Kidney capillary endothelial cell (primary cell): ENCODE measurements at places on chromosomes 5 and 9.
A peak's percentile ranks its signal among the peaks of the same experiment; 100 is the strongest.

- no peak for DNase-seq
Measured at GRCh38 chr5:62708481-62709325, 130.1 kb downstream of the LRRC70 start.

DNA sequence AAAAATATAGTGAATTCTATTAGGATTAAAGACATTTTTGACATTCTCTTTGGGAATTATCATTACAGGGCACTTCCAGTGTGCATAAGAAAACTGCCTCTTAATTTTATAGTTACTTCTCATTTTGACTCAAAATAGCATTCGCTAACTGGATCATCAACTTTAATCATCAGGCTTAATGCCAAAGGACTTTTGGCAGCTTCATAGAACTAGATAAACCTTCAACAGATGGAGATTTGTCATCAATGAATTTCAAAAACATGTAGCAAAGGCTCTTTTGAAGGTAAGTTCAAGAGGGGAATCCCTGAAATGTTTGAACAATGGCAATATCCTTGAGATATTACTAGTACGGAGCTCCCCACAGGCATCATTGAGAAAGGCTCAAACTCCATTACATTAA, 447.2 kb downstream of the PDE4D start:
- DNase-seq, result no peak

GRCh38 chr5:126455728-126456127, 32.5 kb downstream of the GRAMD2B start:
- peak; percentile 26 for DNase-seq

DNA sequence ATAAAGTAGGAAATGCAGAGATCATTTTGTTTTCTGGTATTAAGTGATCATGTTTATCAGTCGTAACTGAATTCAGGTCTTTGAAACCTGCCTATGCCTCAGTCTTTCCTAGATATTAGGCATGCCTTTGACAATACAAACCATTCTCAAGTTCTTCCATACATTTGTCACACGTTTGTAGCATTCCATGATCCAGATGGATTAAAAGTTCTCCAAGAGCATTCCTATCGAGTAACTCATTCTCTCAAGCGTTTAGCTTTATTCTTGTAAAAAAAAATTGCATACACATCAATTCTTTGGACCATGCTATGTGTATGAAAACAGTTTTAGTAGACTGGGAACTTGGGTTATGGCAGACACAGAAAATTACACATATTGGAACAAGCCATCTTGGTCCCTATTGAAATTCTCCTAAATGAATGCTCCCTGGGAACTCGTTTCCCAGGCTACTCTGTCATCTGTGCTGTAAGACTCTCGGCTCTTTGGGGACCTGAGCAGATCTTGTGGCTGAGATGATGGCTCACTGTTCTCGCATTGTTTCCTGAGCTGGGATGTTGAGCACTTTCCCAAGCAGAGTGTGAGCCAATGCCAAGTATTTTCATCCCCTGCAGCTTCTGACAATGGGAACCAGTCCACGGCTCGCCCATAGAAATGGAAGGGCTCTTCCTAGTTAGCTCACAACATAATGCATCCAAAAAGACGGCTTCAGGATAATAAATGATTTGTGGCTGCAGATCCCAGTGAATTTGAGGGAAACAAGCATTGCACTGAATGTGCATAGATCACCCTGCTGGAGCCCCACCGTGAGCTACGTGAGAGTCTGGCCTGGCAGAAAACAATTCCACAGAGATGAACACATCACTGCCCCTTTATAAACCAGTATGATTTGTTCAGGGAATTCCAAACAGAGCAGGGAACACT, 230.2 kb downstream of the IRX1 start:
- no peak for DNase-seq

GRCh38 chr9:550333-550732, 291.2 kb upstream of the DMRT1 start:
- no peak for DNase-seq

- no peak for DNase-seq
Measured at GRCh38 chr9:123528501-123528900, 172.5 kb downstream of the CRB2 start.

GRCh38 chr5:111765613-111766571, 8.9 kb upstream of the NREP start:
- DNase-seq, result no peak

DNA sequence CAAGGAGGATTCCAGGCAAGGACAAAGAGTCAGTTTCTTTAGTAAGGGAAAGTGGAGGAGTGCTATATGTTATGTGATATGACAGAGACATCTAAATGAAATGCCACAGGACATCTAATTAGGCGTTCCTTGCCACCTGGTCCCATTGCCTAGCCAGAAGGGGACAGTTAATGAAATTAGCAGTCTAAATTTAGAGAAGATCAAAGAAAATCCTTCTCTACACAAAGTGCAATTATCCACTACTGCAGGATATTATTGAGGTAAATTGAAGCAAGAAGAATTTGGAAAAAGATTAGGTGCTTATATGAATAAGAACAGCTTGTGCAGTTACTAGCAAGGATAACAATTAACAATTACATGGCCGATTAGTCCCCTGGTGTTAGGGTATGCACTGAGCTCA, 495.3 kb upstream of the NMUR2 start:
- no peak for DNase-seq

GRCh38 chr5:80566711-80567259, 3.3 kb downstream of the ANKRD34B start:
- DNase-seq, result no peak

DNA sequence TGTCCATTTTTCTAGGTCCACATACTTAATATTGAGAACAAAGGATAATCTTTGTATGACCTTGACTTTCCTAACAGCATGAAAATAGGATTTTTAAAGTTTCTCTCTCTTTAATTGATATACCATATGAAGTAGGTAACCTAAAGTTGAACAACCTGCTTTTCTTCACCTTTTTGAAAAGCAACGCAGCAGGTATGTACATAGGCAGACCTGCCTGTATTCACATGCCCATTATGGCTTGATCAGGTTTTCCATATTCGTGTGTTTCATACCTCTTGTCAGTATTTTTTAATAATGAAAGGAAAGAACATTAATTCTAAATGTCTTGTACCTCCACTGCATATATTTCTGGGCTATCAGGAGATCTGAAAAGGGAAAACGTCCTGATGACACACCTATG, 1.5 kb upstream of the ADAMTSL1 start:
- DNase-seq, result no peak

DNA sequence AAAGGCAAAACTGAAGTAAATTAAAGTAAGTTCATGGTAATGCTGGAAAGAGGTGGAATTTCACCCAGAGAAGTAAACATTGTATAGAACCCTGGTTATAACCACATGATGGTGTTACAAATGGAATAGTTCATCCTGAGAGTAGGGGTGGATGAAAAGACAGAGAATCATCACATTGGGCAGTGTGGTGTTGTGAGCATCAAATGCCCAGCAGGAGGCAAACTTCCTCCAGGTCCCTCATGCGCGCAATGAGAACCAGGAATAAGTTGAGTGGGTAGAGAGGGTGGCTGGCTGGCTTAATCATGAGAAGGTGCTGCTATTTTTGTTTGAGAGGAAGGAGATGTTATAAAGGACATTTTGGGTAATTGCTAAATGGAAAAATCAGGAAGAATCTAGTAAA, 163.3 kb upstream of the HMHB1 start:
- no peak for DNase-seq

DNA sequence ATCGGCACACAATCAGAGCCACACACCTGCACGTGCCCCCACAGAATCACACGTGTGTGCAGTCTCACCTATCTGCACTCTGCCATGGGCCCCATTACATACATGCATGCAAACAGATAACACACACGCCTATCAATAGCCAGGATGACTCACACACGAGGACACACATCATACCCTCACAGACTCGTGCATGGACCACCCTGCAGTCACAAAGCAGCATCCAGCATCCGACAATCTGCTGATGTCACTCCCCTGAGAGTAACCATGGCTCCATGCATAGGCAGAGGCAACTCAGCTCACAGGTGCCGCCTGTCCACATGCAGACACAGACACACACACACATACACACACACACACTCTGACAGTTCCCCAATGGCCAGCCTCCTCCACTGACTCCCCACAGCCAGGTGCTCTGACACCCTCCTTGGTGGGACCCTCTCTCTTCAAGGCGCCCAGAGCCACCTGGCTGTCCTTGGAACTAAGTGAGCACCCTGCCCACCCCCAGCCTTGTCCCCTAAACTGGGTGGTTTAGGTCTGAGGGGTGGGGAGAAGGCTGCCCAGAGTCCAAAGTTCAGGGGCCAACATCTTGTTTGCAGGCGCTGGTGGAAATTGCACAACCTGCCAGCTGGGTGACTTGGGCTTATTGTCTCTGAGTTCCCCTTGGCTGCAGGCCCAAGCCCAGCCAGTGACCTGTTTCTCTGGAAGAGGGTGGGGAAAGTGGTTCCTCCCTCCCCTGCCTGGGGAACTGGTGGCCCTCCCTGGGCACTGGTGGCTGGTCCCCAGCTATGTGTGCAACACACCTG, 34.6 kb upstream of the NEK6 start:
- DNase-seq, result no peak

DNA sequence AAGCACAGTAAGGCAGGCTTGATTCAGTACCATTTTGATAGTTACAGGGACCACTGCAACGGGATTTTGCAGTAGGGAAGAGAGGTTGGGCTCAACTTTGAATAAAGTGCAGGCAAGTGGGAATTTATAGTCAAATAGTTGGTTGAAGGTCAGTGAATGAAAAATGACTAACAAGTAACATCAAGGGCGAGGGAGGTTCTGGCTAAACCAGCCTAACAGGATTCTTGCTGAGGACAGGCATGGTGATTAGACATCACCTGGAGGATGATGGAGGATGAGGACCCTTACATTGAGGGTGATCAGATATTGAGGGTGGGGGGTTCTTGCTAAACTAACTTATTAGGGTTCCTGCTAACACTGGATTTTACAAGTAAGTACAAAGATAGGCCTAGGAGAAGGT, 66.1 kb upstream of the SMC5 start:
- no peak for DNase-seq

DNA sequence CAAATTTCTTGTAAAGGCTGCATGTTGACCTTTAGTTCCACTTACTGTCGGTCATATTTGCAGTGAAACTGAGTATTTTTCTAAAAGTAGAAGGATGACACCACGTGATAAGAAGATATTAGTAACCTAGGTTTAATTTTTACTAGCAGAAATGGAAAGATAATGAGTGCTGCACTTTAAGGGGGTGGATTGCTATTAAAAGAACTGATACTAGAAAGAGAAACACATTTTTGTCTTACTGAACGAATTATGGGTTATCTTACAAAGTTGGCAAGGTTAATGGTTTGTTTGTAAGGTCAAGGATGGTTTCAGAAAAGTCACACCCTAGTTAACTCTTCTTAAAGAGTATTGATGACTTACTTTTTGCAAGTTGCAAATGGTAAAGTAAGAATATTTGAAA, 2.4 kb downstream of the MACIR start:
- no peak for DNase-seq

GRCh38 chr5:81631124-81631523, 119.8 kb downstream of the SSBP2 start:
- no peak for DNase-seq

DNA sequence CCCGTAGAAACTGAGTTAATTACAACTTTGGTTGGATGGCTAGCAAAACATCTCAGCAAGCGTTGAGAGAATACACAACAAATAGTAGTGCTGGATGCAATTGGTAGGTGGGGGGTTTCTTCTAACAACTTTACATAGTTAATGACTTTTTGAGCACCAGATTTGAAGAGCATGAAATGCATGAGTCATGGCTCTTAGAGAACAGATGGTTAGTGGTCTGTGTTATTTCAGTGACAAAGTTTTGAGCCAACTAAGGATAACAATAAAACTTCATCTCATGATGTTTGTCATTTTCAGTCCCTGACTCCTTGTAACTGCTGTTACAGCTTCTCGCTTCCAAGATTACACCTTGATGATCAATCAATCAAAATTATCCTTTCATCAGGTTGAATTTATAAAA, 399.0 kb upstream of the BRINP1 start:
- no peak for DNase-seq

GRCh38 chr5:123117989-123118388, 28.9 kb downstream of the PRDM6 start:
- no peak for DNase-seq

DNA sequence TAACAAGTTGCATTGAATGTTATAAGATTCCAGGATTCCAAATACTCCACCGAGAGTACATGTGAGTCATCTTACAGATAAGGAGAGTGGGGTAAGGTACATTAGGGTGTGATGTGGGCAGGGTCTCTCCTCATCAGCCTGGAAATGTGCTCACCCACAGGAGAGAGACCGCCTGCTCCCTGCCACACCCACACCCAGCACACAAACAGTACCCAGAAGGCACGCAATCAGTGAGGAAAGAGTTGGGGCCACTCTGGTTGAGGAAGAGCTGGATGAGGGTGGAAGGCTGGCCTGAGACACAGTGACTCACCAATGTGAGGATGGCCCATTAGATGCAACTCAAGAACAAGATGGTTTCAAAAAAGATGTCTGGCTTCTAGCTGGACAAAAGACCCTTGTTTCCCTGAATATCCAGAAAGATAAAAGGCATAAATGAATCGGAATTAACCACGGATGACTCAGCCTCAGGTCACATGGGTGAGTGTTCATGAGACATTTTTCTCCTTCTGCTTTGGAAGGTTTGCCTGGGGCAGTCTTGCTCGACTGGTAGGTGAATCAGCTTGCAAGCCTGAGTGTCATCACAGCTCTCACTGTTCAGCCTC, 51.1 kb upstream of the LHFPL2 start:
- DNase-seq, result peak; percentile 42

- DNase-seq, result no peak
Measured at GRCh38 chr9:77892171-77892570, 139.4 kb downstream of the GNAQ start.

DNA sequence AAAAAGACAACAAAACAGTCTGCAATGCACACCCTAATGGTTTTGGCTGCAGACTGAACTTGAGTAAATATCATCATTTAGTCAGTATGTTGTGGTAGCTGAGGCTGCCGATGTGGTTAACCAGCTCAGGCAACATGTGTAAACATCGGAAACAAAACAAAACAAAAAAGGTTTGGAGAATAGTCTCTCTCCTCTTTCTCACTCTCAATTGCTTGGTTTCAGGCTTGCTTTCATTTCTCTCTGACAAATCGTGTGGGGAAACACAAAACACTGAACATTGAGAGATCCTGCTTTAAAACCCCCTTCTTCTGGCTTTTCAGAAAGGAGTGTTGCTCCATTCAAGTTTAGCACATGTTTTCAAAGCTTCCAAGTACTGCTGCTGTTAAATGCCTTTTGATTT, 453.3 kb downstream of the BNC2 start:
- DNase-seq, result no peak
